Skin of body (tissue), 3 donors: ENCODE measurements at places on chromosomes 12 and 14. TPM values are rescaled to one million over a fixed set of nuclear protein-coding genes. Genes with fewer than 3 reads are reported as not detected.

- DNase-seq: no peak
Measured at GRCh38 chr12:43098766-43099550, 453.0 kb downstream of the ADAMTS20 start.

GRCh38 chr12:66786531-66787308 is 107.8 kb upstream of the GRIP1 start:
- no peak for DNase-seq

- DNase-seq: no peak
Measured at GRCh38 chr14:55116246-55117030, 12.6 kb upstream of the LGALS3 start.

AMDHD1 gene
- total RNA-seq: 0.20 TPM

KRT8 gene
- 16.2 TPM for total RNA-seq

- DNase-seq: no peak
Measured at GRCh38 chr12:29004066-29004935, 144.8 kb upstream of the FAR2 start.
